ENCODE measurements at places on chromosomes 7 and 10.

- DNase-seq, result no peak
Observed at GRCh38 chr7:28608731-28609130, 196.4 kb downstream of the CREB5 start.

DNA sequence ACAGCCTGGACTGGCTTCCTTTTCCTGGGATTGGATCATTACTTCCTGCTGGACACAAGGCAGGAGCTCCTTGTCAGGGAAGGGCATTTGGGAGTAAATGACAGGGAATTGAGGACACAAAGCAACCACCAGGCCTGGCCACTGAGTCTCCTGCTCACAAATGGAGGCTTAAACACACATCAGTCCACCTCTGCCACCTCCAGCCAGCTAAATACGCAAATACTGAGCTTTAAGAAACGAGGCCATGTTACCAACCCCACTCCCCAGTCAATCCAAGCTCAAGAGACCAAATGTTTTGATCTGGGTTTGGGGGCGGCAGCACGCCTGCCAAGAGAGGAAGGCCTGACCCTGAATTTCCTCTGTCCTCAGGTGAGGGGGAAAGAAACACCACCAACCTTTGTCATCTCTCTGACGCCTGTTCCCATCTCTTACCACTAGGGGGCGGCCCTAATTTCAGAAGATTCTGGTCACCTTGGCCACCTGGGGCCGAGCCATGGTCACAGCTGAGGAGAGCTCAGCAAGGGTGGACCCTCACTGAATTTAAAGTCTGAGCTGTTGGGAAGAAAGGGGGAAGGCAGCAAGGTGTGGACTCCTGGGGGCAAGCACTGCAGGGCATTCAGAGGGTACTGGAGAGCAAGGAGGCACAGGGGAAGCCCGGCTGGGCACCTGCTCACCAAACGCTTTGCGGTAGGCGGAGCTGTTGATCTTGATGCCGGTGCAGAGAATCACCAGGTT, 16.5 kb downstream of the AIFM2 start:
- no peak for DNase-seq

- DNase-seq, result no peak
Observed at GRCh38 chr7:141276031-141276430, 202.2 kb downstream of the TMEM178B start.

GRCh38 chr10:97047788-97048187, 138.0 kb downstream of the SLIT1 start:
- no peak for DNase-seq
